CD14-positive monocyte (primary cell): ENCODE measurements at places on chromosomes 3 and 15. TPM values are rescaled to one million over a fixed set of nuclear protein-coding genes. Genes with fewer than 3 reads are reported as not detected.

DNA sequence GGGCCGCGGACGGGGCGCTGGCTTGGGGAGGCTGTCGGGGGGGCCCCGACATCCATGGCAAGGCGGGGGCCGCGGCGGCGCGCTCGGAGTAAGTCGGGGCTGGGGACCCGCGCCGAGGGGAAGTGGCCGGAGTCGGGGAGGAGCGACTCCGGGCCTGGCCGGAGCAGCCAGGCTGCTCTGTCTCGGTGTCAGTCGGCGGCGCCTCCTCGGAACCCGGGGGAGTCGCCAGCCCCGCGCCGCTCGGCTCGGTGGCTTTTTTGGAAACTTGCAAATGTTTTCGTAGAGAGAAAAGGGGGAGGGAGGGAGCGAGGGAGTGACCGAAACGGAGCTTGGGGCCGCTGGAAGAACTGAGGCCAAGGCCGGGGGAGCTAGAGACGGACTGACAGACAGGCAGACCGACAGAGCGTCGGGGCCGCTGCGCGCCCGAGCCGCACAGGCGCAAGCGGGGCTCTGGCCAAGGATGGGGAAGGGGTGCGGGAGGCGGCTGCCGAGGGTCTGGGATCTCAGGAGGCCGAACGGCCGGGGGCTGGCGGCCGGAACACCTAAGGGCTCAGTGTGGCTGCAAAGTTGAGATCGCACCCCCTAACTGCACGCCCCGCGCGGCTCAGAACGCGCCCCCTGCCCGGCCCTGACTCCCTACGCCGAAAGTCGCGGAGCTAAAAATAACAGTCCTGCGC, 5.0 kb downstream of the PTH1R start:
- peak overlapping the region; percentile 75 for H3K4me3 ChIP-seq
- peaks cover 12% of the 10 kb centered on the region for H3K4me1 ChIP-seq
- peaks cover 28% of the 10 kb centered on the region for H3K27me3 ChIP-seq
- DNase-seq, result peak; percentile 17

DNA sequence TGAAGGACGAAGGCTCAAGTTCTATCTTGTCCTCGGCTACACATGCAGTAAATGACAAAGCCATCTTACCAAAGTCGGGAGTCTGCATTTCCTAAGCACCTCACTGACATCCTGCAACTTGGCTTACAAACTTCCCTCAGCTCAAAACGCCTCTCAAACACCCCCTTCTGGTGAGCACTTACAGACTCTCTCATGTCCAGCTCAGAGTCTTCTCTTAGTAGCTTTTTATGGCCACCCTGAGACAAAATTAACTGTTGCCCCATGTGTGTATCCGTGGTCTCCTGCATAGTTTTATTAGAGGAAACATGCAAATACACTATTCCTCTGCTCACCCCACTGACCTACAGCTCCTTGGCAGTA, 819.7 kb downstream of the FHIT start:
- H3K27ac ChIP-seq, result no peak overlapping the region
- no peaks in the 10 kb centered on the region for H3K4me1 ChIP-seq
- H3K36me3 ChIP-seq, result no peaks in the 10 kb centered on the region
- H3K27me3 ChIP-seq, result no peaks in the 10 kb centered on the region
- DNase-seq, result no peak
- no peak overlapping the region for H3K4me3 ChIP-seq

DNA sequence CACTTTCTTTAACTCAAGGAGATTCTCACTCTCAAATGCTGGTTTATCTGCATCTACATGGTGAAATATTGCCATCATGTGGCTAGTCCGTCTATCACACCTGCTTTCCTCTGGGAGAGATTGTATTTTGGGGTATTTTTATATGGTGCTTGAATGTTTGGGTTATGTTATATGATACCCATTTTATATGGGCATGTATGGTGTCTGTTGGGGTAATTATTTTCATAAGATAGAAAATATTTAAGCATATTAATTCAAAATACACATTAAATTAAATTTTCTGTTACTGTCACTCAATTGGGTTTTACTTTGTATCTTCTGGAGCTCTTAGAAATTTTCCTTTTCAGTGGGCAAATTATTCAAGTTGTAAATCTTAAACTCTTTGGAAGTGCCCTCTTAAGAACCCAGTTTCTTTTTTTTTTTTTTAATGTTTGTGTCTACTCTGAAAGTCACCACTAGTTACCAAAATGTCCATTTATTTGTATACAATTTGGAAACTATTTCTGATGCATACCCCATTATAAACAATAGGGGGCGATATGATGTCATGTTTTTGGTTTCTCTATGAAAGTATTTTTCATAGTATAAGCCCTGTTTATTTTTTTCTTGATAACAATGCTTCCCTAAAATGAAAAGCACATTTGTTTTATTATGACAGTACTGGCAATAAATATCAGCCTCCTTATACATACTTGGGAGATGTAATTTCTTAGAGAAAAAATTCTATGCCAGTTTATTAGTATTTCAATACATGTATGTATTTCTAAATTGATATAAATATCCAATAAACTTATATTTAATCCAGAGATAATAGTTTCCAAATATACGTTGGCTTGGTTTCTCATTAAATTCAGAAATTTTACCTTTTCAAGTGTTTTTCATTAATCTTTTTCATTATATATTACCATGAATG, 36.1 kb upstream of the PLSCR5 start:
- H3K27ac ChIP-seq, result no peak overlapping the region
- no peaks in the 10 kb centered on the region for H3K4me1 ChIP-seq
- no peak overlapping the region for H3K4me3 ChIP-seq

GRCh38 chr3:155979746-155980145, 109.3 kb downstream of the GMPS start:
- no peaks in the 10 kb centered on the region for H3K27me3 ChIP-seq
- H3K36me3 ChIP-seq, result no peaks in the 10 kb centered on the region
- no peak overlapping the region for H3K27ac ChIP-seq
- no peaks in the 10 kb centered on the region for H3K4me1 ChIP-seq
- no peak for DNase-seq

DNA sequence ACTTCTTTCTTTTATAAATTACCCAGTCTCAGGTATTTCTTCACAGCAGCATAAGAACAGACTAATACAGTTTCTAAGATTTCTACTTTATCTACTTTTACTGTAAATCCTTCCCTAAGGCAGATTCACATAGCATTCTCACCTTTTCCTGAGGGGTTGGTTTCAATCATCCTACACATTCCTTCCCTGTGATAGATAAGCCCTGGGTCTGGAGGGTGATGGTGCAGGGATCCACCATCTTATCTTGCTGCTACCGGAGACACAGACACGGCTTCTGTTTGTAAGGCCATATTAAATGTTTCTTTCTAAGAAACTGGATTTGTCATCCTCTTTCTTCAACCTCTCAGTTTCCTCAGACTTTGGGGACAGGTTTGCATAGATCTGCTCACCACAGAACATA, 6.1 kb downstream of the IQCF5 start:
- H3K36me3 ChIP-seq, result no peaks in the 10 kb centered on the region
- peaks cover 5% of the 10 kb centered on the region for H3K27me3 ChIP-seq
- no peak for DNase-seq
- no peaks in the 10 kb centered on the region for H3K4me1 ChIP-seq
- H3K4me3 ChIP-seq, result no peak overlapping the region

DNA sequence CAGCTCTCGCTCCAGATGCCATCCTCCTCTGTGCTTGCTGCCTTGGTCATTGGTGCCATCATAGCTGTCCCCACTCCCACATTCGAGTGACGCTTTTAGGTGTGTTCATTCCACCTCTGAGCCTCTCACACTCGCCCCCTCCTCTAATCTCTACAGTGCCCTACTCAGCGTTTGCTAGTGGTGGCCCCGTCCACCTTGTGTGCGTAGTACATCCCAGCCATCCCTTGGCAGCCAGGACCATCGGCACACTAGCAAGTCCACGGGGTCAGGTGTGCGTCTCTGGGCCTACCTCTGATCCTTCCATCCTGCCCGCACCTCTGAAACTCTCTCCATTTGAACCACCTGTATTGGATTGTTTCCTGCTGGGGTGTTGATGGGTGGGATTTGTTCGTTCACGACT, 54.2 kb upstream of the RGMA start:
- no peaks in the 10 kb centered on the region for H3K36me3 ChIP-seq
- no peak overlapping the region for H3K4me3 ChIP-seq
- H3K27me3 ChIP-seq, result no peaks in the 10 kb centered on the region
- no peak overlapping the region for H3K27ac ChIP-seq
- no peak for DNase-seq

DNA sequence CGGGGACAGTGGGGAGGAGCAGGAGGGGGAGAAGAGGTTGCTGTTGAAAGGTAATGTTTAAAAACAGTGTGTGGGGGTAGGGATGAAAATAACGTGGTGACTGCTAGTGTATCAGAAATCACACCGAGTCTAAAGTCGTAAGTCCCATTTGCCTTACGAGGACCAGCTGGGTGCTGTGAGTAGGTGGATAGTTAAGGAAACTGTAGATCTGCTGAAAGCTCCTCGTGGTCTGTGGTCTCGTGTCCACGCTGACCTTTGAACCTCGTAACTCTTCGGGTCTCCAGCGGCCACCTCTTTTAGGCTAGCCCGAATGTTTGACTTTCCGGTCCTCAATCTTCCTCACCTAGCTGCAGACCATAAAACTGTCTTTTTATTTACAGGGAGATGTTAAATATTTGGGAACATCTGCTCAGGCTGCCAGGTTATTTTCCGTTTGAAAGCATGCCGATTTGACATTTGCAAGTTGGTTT, 29.3 kb upstream of the ST3GAL6 start:
- DNase-seq, result no peak
- H3K4me1 ChIP-seq, result peaks cover 45% of the 10 kb centered on the region
- H3K36me3 ChIP-seq, result no peaks in the 10 kb centered on the region
- H3K27me3 ChIP-seq, result peaks cover 4% of the 10 kb centered on the region
- H3K27ac ChIP-seq, result peak overlapping the region; percentile 52

DNA sequence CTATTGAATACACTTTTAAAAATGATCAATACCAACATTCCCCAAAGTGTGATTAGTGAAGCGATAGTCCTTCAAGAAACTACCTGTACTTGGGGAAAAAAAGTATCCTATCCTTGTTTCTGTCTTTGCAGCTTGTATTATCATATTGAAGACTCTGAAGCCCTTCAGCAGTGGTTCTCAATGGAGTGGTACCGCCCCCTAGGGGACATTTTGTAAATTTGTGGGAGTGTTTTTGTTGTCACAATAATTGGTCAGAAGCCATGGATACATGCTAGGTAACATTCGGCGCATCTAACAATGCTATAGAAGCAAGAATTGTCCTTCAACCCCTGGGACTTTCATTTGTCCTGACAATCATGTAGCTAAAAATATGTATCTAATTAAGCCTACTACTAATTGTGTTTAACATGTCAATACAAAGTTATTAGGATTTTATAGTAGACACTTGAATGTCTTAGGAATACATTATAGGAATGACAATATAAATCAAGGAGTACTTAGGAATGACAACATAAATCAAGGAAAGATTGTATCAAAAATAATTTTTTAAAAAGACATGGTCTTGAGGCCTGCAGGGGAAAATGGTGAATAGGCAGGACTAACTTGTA, 53.7 kb downstream of the NMD3 start:
- H3K27me3 ChIP-seq, result no peaks in the 10 kb centered on the region
- no peaks in the 10 kb centered on the region for H3K36me3 ChIP-seq
- peak; percentile 28 for DNase-seq
- no peaks in the 10 kb centered on the region for H3K4me1 ChIP-seq

- no peaks in the 10 kb centered on the region for H3K36me3 ChIP-seq
- no peak for DNase-seq
- H3K4me1 ChIP-seq, result no peaks in the 10 kb centered on the region
- no peak overlapping the region for H3K4me3 ChIP-seq
- no peaks in the 10 kb centered on the region for H3K27me3 ChIP-seq
- no peak overlapping the region for H3K27ac ChIP-seq
Observed at GRCh38 chr3:136110481-136110880, 85.7 kb downstream of the MSL2 start.

GRCh38 chr3:13517253-13517977, 31.5 kb upstream of the FBLN2 start:
- no peaks in the 10 kb centered on the region for H3K4me1 ChIP-seq
- H3K27me3 ChIP-seq, result no peaks in the 10 kb centered on the region
- H3K36me3 ChIP-seq, result no peaks in the 10 kb centered on the region
- H3K4me3 ChIP-seq, result no peak overlapping the region

GRCh38 chr15:40011303-40011702, 27.7 kb downstream of the SRP14 start:
- H3K27ac ChIP-seq, result no peak overlapping the region
- H3K4me1 ChIP-seq, result no peaks in the 10 kb centered on the region
- peaks cover 70% of the 10 kb centered on the region for H3K36me3 ChIP-seq
- no peaks in the 10 kb centered on the region for H3K27me3 ChIP-seq
- no peak for DNase-seq

GRCh38 chr3:142209655-142210054, 15.7 kb downstream of the GK5 start:
- no peaks in the 10 kb centered on the region for H3K4me1 ChIP-seq
- H3K27ac ChIP-seq, result no peak overlapping the region
- no peaks in the 10 kb centered on the region for H3K27me3 ChIP-seq
- no peak overlapping the region for H3K4me3 ChIP-seq
- DNase-seq, result no peak

DNA sequence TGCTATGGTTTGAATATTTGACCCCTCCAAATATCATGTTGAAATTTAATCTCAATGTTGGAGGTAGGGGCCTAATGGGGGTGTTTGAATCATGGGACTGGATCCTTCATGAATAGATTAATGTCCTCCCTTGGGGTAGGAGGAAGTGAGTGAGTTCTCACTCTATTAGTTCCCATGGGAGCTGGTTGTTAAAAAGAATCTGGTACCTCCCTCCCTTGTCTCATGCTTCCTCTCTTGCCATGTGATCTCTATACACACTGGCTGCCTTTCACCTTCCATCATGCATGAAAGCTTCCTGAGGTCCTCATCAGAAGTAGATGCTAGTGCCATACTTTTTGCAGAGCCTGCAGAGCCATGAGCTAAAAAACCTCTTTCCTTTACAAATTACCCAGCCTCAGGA, 177.7 kb upstream of the MCTP2 start:
- DNase-seq, result no peak
- peaks cover 4% of the 10 kb centered on the region for H3K4me1 ChIP-seq
- H3K27ac ChIP-seq, result no peak overlapping the region

DNA sequence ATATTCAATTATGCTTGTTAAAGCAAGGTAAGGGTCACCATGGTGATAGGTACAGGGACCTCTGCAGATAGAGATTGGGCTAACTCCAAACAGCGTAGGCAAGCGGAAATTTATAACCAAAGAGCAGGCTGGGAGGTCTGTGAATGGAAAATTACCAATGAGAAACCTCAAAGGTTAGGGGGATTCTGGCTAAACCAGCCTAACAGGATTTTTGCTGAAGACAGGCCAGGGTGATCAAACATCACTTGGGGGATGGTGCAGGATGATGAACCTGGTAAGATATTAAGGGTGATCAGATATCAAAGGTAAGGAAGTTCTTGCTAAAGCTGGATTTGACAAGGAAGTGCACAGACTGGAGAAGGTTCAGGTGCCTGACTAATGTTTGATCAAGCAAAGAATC, 35.3 kb upstream of the SNRPN start:
- no peaks in the 10 kb centered on the region for H3K4me1 ChIP-seq
- H3K27ac ChIP-seq, result no peak overlapping the region
- H3K27me3 ChIP-seq, result no peaks in the 10 kb centered on the region
- H3K36me3 ChIP-seq, result no peaks in the 10 kb centered on the region

- H3K4me1 ChIP-seq, result no peaks in the 10 kb centered on the region
- no peaks in the 10 kb centered on the region for H3K27me3 ChIP-seq
- no peak overlapping the region for H3K4me3 ChIP-seq
- no peak overlapping the region for H3K27ac ChIP-seq
- peaks cover 85% of the 10 kb centered on the region for H3K36me3 ChIP-seq
- DNase-seq, result no peak
Observed at GRCh38 chr15:52318729-52319500, 23.3 kb upstream of the MYO5C start.

PLA2G4D gene
- not detected for polyA plus RNA-seq

BCHE gene
- not detected in 2 replicates for polyA plus RNA-seq

KIAA1143 gene
- 0.89 and 2.4 TPM in 2 replicates for polyA plus RNA-seq

ILDR1 gene
- 0.28 TPM for polyA plus RNA-seq

ITPKA gene
- polyA plus RNA-seq, result 0.14 and 0.31 TPM in 2 replicates
